MG63 (cell line): ENCODE measurements at places on chromosomes 1 and 21.

- no peak for DNase-seq
These were observed 348.3 kb downstream of the DPYD start for GRCh38 chr1:97572561-97572960.

GRCh38 chr1:26733982-26734381, 38.2 kb downstream of the ARID1A start:
- DNase-seq: no peak

DNA sequence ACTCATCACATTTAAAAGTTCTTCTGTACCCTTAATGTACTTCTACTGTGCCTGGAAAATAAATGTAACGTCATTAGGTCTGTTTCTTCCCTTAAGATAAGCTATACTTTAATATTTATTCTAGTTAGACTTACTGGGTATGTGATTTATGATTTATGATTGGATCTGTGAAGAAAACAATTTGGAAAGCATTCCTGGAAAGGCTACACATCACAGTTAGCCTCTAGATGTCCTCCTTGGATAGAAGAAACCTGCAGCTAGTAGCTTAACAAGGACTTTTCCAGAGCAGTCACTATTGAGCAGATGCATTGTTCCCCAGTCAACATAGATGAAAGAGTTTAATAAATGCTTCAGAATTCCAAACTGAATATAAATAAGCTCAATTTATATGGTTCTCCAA, 22.2 kb upstream of the ABL2 start:
- no peak for DNase-seq

GRCh38 chr1:10592373-10592772, 117.6 kb downstream of the PEX14 start:
- no peak for DNase-seq

DNA sequence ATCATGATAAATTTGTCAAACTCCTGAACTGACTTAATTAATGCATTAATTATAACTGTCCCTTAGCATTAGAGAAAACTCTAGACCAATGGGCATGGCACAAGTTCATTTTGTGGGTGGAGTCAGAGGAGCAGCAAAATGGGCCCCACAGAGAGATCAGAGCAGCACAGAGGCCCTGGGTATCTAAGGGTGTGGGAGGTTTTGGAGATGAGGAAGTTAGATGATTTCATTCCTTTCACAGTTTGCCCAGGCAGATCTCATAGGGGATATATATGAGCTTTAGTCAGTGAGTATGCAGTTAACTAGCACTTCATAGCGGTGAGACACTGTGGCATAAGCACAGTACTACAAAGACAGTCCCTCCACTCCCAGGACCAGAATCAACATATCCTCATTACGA, 117.3 kb downstream of the MAB21L3 start:
- no peak for DNase-seq

DNA sequence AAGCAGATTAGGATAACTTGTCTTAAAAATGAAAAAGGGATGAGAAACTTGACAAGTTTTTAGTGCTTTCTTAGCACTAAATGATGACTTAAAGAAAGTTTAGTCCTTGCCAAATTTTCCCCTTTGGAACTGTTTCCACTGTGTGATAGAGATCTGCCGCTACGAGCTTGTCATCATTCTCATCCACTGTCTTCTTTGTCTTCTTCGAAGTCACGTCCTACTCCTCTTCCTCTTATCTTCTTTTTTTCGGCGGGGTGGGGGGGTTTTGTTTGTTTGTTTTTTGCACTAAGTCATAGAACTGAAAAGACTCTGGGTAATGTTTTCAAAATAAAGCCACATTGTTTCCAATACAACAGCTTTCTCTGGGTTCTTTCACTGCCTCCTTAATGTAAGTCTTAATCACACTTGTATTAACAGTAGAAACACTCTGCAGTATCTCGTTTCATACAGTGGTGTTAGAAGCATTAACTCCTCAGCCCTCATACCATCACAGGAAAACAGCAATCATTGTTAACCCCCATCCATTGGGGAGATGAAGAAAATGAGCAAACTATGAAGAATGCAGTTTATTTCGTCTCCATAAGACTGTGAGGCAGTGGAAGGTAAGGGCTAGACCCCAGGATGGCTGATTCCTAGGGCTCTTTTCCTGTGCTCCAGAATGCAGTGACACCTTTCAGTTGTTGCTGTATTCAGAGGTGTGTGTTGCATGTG, 81.8 kb downstream of the OLFML2B start:
- DNase-seq: no peak

DNA sequence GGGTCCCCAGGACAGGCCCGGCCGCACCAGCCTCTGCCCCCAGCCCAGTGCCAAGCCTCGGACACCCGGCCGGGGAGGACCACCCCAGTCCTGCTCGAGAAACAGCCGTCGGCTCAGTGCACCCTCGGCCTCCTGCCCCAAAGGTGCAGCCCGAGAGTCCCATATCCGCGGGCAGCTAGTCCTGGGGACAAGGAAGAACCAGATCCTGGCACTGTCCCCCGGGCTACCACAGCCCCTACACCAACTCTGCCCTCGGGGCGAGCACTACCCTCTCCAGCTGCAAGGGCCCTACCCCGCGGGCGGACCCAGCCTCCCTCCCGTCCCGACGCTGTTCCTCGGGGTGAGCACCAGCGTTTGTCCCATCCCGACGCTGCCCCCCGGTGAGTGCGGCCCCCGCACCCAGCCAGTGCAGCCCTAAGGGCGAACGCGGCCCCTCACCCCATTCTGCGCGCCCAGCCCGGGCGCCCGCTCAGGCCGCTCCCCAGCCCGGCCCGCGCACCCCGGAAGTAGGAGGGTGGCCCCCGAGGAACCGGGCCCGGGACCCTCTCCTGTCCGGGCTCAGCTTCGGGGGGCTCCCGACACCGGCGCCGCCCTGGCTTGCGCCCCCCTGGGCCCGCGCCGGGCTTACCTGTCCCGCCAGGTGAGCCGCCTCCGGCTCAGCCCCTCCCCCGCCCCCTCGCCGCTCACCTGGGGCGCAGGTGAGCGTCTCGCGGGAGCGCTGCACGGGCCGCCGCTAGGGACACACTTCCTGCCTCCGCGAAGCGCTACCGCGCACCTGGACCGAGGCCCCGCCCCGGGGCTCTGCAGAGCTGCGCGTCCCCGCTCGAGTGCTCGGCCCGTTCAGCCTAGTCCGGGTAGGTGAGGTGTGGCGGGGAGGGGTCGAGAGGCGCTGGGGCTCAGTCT, at the start of gene KDF1:
Gene KDF1 (minus strand): TSS at position 747 of the 903 bp plus-strand sequence. CDS start 8,088 bp downstream, outside the sequence.
- no peak for DNase-seq

GRCh38 chr1:160806109-160806665, 10.2 kb downstream of the LY9 start:
- no peak for DNase-seq

GRCh38 chr1:91541918-91542533, 41.4 kb downstream of the CDC7 start:
- no peak for DNase-seq

- no peak for DNase-seq
These were observed 6.4 kb downstream of the INPP5B start for GRCh38 chr1:37940299-37940947.

- DNase-seq: no peak
These were observed 117.5 kb upstream of the VANGL1 start for GRCh38 chr1:115524236-115524635.

- peak; percentile 96 for DNase-seq
These were observed 3.8 kb downstream of the BCL9 start for GRCh38 chr1:147545133-147545532.

GRCh38 chr1:37731312-37732019, 33.5 kb downstream of the EPHA10 start:
- no peak for DNase-seq

DNA sequence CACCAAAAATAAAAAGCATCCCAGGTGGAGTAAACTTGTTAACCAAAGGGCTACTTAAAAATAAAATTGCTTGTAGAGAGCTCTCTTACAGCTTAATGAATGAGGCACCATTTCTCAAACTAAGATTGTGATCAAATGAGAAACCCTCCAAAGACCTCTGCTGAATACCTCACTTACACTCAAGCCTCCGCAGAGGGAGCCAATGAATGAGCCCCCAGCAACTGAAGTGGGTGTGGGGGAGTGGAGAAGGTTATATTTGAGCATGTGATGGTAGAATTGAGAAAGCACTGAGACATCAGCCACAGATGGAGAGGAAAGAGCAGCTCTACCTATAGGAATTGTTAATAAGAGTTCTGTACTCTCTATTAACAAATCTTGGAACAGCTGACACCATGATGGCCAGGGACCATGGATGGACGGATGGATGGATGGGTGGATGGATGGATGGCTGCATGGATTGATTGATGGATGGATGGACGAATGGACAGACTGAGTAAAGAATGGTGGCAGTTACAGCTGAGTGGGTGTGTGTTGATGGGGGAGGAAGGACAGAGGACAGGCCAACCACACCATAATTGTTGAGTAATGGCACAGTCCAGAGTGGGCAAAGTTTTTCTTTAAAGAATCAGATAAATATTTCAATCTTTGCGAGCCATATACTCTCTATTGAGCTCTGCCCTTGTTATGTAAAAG, 20.3 kb upstream of the TIAM1 start:
- DNase-seq: no peak

DNA sequence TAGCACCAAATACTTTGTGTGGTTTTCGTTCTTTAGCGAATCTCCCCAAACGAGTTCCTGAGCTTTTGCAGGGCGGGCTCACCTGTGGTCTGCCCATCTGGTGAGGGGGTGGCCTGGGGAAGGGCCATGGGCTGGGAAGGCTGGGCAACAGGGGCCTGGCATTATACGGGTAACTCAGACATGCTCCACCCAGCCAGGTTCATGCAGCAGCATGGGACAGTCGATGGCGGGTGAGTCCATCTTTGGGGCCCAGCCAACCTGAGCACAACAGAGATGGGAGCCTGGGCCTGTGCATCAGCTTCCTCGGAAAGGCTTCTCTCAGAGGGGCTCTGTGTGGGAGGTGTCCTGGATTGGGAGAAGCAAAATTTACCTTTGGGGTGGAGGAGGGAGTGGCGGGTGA, 302.6 kb downstream of the CAMTA1 start:
- no peak for DNase-seq

DNA sequence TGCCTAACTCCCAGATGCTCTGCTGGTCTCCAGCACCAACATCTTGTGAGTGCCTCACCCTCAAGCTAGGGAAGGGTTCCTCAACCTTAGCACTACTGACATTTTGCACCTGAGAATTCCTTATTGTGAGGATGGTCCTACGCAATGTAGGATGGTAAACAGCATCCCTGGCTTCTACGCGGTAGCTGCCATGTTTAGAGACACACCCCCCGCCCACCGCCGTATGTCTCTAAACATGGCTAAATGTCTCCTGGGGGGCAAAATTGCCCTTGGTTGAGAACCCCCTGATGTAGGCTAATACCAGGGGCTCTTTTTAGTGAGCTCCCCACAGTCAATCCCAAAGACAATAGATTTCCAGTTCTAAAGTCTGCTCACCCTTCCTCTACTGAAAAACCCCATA, 2.5 kb upstream of the MAP7D1 start:
- no peak for DNase-seq

DNA sequence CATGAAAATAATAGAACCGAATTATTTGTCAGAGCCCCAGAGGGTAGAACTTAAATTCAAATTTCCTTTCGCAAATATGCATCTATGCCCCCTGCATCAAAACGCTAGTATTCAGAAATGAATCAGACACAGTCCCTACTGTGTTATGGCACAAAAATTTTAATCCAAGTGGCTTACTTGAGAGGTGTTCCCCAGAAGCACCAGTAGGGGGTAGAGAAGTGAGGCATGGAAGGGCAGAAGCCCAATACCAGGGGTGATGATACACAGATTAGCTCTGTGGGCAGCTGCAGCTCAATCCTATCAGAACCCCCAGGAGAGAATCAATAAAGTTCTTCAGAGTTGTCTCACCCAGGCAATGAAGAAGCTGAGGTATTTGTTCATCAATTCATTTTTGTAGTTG, 342.2 kb downstream of the OMA1 start:
- no peak for DNase-seq

DNA sequence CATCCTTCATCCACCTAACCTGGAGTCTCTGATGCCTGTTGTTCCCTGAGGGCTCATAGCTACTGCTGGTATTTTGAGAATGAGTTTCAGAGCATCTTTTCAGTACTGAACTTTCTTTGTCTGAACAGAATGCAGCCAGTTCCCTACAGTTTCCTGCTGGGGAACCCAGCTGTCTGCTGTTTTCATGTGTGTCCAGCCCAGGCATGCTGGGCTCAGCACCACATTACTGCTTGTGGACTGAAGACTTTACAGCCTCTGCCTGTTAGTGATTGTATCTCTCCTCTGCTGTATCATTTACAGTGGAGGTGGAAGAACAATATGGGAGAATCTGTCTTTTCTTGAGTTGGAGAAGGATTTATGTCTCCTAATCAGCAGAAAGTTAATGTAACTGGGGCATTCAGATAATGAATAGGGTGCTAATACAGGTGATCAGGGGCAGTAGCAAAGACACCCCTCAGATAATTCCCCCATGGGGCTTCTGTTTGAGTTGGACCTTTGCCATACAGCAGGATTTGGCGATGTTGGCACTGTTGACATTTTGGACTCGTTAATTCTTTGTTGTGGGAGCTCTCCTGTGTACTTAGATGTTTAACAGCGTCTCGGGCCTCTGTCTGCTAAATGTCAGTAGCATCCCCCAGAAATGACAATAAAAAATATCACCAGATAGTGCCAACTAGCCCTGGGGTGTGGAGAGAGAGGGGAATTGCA, 207.7 kb downstream of the HHAT start:
- no peak for DNase-seq

GRCh38 chr1:247111700-247112478, 7.7 kb upstream of the ZNF669 start:
- DNase-seq: peak; percentile 75

- DNase-seq: peak; percentile 43
These were observed 13.7 kb upstream of the IGFN1 start for GRCh38 chr1:201176940-201177339.

DNA sequence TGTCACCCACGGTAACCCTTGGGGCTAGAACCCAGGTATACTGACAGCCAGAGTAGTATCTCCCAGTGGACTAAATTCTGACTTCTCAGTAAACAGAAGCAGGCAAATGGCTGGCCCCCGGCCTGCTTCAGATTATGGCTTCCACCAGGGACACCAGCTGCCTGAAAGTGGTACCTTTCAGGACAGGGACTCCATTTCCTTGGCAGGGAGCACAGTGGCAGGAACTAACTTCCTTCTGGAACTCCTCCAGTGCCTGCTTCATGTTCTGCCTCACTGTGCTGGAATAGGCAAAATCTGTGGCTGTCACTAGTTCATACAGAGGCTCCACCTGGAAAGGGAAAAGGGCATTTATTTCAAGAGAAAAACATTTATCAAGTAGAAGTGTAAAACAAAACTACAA, 32.7 kb downstream of the C8B start:
- no peak for DNase-seq

- DNase-seq: no peak
These were observed 134.7 kb downstream of the LYPLAL1 start for GRCh38 chr1:219308367-219308766.
